ENCODE measurements at places on chromosomes 7 and 10.

DNA sequence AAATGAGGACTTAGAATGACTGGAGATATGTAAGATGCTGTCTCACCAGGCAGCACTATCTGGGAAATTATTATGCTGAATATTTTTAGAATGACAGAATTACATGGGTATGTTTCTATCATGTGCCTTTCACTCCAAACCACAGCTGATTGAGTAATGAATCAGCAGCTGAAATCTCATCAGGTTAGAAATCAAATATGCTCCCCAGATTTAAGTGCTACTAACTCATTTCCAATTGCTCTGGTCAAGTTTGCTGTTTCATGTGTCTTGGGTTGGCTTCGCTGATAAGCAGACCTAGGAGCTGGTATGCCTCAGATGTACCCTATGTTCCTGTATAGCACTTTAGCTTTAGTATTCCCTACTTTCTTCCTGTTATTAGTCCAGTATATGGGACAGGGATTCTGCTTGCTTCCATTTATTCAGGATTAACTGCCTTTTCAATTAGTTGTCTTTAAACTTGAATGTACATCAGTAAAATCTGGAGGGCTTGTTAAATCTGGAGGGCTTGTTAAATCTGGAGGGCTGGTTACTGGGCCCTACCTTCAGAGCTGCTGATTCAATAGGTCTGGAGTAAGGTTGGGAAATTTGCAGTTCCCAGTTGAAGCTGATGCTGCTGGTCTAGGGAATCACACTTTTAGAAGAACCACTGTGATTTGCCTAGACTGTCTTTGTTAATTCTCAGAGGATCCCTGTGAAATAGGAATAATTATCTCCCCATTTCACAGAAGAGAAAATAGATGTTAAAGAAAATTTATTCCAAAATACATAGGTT, 172.9 kb downstream of the DKK1 start:
- no peak for DNase-seq

DNA sequence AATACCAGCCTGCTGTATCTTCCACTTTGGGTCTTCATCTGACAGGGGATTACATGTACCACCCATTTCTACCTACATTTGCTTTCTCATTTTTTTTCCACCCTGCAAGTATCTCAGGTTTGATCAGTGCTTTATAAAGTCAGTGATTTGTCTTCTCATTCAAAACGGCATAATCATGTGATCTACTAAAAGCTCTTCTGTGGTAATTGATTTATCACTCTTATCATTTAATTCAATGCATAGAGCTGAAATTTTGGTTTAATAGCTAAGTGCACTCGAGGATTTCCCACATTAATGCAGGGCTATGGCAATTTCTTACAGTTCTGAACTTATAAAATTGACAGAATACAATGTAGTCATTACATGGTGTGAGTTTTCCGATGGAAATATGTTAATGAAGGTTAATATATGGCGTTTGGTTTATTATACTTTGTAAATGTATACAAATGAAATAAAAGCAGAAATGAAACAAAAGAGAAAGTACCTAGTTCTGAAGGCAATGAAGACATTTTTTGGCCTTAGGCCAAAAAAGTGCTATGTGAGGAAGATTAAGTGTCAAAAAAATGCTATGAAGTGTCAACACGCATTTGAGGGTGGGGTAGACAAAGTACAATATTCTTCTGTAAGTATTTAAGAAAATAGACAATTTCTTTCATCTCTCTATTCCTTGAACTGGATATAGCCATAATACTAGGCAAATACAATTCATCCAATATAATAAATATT, 457.3 kb downstream of the ETV1 start:
- no peak for DNase-seq

GRCh38 chr10:23869996-23870395, 338.9 kb upstream of the KIAA1217 start:
- DNase-seq, result no peak

DNA sequence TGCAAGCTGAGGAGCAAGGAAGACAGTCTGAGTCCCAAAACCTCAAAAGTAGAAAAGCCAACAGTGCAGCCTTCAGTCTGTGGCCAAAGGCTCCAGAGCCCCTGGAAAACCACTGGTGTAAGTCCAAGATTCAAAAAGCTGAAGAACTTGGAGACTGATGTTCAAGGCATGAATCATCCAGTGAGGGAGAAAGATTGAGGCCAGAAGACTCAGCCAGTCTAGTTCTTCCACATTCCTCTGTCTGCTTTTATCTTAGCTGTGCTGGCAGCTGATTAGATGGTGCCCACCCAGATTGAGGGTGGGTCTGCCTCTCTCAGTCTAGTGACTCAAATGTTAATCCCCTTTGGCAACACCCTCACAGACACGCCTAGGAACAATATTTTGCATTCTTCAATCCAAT, 20.1 kb upstream of the MDFIC start:
- DNase-seq, result no peak

DNA sequence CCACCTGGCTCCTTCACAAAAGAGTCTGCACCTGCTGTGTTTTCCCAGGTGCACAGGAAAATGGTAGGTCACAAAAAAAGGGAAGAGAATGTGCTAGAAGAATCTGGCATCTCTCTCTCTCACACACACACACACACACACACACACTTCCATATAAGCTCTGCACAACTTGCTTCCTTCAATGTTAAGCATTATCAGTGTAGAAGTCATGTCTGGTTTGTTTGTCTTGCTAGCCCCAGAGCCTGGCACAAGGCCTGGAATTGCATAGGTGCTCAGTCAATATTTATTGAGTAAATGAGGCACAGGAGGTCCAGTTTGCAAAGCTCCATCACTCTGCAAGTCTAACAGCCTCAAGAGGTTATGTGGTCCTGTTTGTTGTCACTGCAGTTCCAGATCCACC, 867.3 kb upstream of the AUTS2 start:
- no peak for DNase-seq

- no peak for DNase-seq
Observed at GRCh38 chr10:124344931-124345330, 73.8 kb downstream of the OAT start.

DNA sequence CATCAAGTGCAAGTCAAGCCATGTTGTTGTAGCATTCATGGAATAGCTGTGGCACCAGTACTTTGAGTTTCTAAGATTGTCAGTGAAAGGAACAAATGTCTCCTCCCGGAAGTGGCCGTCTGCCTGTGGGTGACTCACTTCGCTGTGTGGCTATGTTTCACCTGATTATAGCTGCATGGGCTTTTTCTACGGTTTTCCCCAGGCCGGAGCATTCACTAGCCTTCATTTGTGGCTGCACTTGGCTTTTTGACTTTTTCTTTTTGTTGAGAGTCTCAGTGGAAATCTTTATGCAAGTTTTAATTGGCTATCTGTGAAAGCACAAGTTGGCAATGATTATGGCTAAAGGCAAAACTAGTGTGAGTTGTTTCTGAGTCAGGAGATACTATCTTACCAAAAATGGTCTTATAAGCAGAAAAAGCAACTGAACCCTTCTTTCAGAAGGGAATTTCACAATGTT, 35.0 kb downstream of the SRI start:
- DNase-seq, result no peak

DNA sequence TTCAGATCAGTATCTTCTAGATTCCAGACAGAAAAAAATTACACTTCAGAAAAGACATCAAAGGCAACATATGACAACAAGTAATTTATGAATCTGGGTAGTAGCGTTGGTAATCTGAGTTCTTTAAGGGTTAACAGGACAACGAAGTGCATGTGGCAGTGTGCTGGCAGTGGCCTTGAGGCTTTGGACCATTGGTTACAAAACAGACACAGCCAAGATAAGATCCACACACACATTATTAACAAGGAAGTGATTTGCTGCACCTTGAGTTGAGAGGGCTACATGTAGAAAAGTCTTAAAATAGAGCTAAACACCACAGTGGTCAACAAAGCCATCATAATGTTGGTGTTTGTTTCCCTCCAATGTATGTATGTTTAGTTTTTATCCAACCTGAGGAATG, 40.6 kb downstream of the AKR1D1 start:
- DNase-seq, result no peak

DNA sequence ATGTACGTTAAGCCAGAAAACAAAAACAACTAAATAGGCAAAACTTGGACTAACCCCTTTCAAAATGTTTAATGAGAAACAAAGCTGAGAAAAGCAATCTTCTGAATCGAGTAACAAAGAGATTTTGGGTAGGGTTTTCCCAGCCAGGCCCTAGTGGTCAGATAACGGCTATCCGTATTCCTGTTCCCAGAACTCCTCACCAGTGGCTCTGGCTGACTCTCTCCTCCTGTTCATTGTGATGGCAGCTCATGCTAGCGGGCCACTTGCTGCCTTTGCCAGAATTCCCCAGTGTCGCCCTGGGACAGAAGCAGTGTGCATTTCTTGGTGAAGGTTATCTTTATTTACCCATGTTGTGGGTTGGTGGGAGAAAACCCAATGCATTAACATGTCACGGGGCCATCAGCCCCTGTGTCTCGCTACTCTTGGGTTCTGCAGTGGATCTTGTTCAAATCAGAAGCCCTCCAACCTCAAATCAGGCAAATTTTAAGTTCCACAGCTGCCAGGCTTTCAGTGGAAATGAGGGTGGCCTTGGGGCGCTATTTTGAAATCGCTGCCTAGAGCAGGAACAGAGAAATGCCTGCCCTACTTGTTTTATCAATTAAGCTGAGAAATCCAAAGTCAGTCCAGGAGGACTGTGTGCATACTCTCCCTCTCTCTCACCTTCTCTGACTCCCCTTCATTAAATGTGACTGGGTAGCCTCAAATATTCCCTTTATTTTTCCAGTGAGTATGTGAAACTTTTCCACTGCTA, 164.5 kb upstream of the NPVF start:
- DNase-seq, result no peak

DNA sequence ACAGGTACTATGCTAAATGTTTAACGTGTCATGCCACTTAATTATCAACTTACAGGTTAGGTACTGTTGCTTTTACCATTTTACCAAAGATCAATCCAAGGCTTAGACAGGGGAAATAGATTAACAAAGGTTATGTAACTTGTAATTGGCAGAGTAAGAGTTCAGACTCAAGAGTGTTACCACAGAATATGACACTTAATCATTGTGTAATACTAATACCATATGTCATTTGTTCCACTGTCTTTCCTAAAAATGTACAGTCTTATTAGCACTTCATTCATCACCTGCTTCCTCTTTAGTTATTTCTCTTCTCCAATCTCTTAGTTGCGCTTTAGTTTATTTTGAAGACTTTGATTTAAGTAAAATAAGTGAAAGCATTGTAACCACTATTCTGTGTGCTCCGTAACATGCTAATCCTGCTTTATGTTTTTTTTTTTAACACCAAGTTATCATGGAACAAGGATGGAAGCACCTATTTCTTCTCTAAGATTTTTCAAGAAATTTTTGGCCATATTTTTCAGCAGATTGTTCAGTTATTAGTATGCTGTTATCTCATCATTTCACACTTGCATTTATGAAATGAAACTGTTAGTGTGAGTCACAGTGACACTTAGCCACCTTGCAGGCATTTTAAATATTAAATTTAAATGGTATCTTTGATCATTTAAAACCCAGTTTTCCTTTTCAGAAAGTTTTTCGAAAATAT, 197.3 kb downstream of the PHF14 start:
- DNase-seq, result no peak

GRCh38 chr10:132984801-132985545, 42.6 kb upstream of the CFAP46 start:
- no peak for DNase-seq

- no peak for DNase-seq
Observed at GRCh38 chr10:19986591-19986990, 170.4 kb downstream of the PLXDC2 start.

DNA sequence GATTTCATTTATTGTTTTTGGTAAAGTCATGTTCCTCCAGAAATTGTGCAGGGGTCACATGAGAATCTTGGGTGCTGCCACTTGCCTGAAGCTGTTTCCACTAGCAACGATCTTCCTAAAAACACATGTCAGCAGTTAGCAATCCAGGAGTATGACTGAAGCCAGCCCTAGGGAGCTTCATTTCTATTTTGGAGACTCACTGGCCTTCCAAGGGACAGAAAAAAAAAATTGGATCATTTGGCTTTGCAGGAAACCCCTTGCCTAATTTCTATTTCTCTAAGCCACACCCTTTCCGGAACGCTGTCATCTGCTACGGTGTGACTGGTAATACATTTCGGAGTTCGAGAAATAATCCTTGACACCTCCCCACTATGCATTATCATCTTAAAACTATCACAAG, 204.7 kb downstream of the TAX1BP1 start:
- no peak for DNase-seq

DNA sequence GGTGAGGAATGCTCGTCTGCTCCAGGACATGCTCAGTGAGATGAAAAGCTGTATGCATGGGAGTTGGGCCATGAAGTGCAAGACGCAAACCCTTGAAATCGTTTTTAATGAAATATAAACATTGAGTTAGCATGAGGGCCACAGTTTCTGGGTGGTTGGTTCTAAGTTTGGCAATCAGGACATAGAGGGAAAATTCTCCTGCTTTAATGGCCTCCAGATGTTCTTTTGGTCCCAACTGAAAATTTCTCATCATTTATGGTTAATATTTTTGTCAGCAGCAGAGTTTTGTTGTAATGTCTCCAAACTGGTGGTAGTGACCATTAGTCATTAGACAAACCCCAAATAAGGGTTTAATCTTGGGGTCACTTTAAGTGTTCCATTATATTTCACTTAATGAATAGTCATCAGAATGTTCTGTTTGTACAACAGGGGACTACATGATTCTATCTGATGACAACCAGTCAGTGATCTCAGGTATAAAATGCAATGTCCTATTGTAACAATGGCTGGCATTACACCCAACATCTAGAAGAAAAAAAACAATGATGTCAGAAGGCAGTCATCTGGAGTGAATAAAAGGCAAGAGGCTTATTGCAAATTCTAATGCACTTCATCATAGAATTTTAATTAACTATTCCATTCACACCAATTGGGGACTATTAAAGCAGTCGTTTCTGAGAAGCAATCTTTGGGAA, 197.4 kb downstream of the JCAD start:
- no peak for DNase-seq

- peak; percentile 75 for DNase-seq
Observed at GRCh38 chr7:105531792-105532671, at the start of gene RINT1. Gene RINT1 (plus strand): TSS chr7:105532201. CDS start chr7:105532316, 115 bp downstream.

DNA sequence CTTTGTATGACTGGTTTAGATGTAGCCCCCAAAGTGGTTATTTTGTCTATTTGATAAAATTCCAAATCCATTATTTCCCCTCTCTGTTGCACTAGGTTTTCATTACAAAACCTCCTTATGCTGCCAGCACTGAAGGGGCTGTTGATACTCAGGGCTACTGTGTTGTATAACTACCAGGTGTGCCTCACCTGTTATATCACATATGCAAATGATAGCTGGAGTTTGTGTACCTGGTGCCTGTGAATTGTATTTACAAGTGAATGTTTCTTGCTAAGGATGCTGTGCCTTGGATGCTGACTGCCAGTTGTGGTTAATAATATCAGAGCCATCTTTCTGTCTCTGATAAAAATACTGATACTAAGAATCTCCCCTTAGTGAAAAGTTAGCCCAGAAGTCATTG, 84.8 kb upstream of the CCDC6 start:
- no peak for DNase-seq

GRCh38 chr10:72088889-72089575, 681 bp upstream of the SPOCK2 start:
- no peak for DNase-seq

DNA sequence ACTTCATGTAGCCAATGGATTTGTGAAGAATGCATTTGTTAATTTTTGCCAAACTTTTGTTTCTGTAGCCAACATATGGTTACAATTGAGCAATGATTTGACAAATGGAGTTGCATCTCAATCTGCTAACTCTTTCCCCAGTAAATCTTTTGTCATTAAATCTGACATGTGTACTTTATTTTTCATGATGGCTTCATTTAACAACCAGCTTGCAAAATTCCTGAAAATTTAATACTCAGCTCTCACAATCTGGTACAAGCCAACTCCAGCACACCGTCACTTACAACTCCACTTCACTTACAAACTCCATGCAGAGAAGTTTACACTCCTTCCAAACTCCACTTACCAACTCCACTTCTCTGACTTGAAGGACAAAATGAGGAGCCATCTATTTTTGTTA, 26.5 kb upstream of the HIBADH start:
- DNase-seq, result no peak
